ENCODE measurements at places on chromosomes 5 and 9. TPM values are rescaled to one million over a fixed set of nuclear protein-coding genes. Genes with fewer than 3 reads are reported as not detected.

Gene SLC24A2
- not detected for total RNA-seq

Gene TTC16
- 0.04 TPM for total RNA-seq

Gene FAM221B
- total RNA-seq, result not detected

Gene DCAF10
- 12.7 TPM for total RNA-seq

Gene NFIL3
- total RNA-seq, result 8.7 TPM

Gene AK8
- 1.1 TPM for total RNA-seq

Gene TMC1
- not detected for total RNA-seq

Gene STPG3
- total RNA-seq, result not detected

Gene PCDHA13
- total RNA-seq, result 0.07 TPM

Gene KYAT1
- total RNA-seq, result 14.2 TPM

Gene LHX6
- total RNA-seq, result 3.7 TPM

Gene SHISAL2B
- total RNA-seq, result not detected

Gene FBXO38
- 16.9 TPM for total RNA-seq

Gene CDH9
- total RNA-seq, result not detected
